ENCODE measurements at places on chromosomes 5 and 9. TPM values are rescaled to one million over a fixed set of nuclear protein-coding genes. Genes with fewer than 3 reads are reported as not detected.

GRCh38 chr5:59725392-59725767, 168.1 kb downstream of the PDE4D start:
- DNase-seq: no peak

DNA sequence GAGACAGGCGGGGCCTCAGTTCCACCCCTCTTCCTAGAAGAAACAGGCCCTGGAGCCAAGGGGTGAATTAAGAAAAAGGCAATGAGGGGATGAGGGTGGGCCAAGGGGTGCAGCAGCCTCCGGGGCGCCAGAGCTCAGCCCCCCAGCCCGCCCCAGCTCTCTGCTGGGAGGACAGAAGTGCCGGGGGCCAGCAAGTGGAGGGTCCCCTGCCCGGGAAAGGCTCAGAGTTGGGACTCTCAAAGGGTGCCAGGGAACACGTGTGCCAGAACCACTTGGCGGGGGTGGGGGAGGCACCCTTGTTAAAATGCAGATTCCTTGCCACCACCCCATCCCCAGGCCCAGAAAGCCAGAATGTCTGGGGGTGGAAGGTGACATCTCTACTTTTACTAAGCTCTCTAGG, 67.6 kb upstream of the BARHL1 start:
- DNase-seq: no peak

BTNL8 gene
- not detected for total RNA-seq

SEPTIN8 gene
- total RNA-seq: 35.3 TPM

DNA sequence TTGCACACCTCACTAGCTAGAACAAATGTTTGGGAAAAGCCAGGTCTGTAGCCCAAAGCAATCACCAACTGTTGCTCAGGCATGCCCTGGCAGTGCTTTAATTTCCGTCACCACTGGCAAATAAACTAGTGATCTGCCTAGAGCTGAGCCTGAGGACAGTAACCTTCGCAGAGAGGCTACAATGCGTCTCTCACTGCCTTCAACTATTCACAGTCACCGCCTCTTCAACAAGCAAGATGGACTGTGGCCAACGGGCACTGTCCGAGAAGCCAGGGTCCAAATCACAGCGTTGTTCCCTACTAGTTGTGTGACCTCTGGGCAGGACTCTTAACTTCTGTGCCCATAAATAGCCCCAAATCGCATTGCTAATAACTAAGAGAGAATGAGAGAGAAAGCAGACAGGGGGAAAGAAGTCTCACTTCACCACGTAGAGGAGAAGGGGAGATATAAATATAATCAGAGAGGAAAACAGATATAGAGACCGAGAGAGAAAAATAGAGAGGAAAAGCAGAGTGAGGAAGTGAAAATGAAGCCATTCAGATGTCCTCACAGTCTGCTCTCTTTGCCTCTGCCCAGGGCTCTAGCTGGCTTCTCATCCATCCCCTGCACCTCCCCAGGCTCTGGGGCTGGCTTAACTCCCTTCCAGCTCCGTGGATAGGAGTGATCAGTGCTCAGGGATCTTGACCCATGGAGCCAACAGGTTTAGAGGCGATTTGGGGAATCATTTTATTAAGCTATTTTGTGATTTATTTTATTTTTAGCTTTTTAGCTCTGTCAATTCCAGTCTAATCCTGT, 157.9 kb downstream of the ZDHHC21 start:
- no peak for DNase-seq

EGFLAM gene
- not detected for total RNA-seq

GRCh38 chr9:95017661-95018060, 291.2 kb downstream of the AOPEP start:
- no peak for DNase-seq

- no peak for DNase-seq
These were observed 376.6 kb downstream of the EFNA5 start for GRCh38 chr5:107294211-107294550.

GRCh38 chr9:111663301-111663823, 2.0 kb downstream of the GNG10 start:
- no peak for DNase-seq

- DNase-seq: no peak
These were observed 353.3 kb downstream of the YTHDC2 start for GRCh38 chr5:113866763-113867162.

GRCh38 chr5:143241892-143242291, 161.6 kb downstream of the NR3C1 start:
- no peak for DNase-seq

GRCh38 chr5:159826351-159827214, 89.7 kb upstream of the ADRA1B start:
- no peak for DNase-seq

DNA sequence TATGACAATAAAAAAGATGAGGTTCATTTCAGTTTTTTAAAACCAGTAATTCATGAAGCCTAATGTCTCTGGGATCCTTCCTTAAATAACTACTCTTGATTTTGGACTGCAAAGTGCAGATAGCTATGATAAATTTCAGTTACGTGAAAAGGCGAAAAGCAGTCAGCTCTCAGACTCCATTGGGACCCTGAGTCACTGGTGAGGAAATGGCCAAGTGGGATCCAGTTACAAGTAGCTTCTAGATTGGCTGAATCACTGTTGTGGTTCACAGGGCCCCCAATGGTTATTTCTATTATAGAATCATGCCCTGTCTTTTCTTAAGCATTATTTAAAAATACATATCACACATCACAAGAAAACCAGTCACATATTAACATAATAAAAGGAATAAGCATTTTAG, 31.1 kb upstream of the PPP3R2 start:
- no peak for DNase-seq

LHX3 gene
- total RNA-seq: not detected

- DNase-seq: no peak
These were observed 47.8 kb downstream of the PAM start for GRCh38 chr5:102802708-102803458.

DNA sequence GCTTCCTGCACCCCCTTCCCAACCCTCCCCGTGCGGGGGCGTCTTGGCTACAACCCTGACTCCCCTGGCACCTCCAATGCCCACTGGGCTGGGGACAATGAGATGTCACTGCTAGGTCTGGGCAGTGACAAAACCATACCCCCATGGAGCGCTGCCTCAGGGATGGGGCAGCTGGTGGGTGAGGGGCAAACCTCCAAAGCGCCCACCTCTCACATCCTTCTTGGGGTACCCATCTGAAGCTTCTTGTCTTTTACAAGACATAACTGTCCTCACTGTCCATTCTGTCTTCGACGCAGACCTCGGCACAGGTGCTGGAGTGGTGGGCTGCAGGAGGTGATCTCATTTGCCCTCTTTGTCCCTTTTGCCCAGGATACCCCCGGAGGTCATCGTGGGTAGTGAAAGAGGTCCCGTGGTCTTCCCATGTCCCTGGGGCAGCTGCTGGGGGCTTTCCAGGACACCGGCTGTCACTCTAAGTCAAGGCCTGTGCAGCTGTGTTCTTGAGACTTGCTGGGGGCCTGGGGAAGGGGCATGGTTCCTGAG, 27.8 kb upstream of the CSF1R start:
- peak; percentile 16 for DNase-seq

TEK gene
- not detected for total RNA-seq

GRCh38 chr9:95074632-95075031, 242.9 kb downstream of the FANCC start:
- DNase-seq: no peak

DNA sequence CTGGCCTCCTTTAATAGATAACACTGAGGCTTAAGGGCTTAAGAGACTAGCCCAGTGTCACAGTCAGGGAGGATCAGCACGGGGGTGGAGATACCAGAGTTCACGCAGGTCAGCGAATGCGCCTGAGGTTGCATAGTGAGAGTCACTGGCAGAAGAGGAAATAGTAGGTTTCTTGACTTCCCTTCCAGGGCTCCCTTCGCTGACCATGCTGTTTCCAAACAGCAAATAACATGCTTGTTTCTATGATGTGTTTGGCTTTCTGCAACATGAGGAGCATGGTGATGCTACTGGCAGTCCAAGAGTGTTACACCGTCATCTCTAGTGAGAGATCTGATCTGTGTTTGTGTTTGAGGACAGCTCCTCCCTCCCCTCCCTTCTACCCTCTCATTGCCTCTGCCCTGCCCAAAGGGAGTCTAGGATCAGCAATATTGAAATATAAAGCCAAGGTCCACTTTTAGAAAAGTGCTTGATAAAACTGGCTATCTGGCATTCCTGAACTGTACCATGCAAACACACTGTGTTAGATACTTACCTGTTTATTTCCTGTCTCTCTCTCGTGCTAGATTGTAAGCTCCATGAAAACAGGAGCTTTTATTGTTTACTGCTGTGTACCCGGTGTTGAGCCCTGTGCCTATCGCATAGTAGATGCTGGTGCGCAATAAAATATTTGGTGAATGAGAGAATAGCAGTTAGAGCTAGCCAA, 12.3 kb downstream of the TLE4 start:
- DNase-seq: peak; percentile 50

DNA sequence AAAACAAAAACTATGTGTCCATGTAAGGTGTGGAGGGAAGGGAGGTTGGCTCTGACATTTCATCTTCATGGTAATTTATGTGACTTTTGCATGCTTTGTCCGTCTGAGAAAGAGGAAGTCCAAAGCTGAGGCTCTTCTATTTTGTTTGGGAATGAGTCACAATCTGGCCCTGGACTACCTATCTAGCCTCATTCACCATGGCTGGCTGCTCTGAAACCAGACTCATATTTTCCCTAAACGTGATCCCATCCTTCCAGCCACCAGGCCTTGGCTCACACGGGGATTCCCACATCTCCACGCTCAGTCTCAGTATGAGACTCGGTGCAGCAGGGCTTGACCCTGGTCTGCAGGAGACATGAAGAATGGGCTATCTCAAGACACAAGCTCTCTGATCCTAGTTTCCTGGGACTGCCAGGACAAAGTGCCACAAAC, 672.8 kb downstream of the ACTL7B start:
- no peak for DNase-seq

GRCh38 chr9:68523367-68523936, 17.2 kb downstream of the TMEM252 start:
- DNase-seq: no peak

- DNase-seq: no peak
These were observed 2.3 kb downstream of the FANCC start for GRCh38 chr9:95315108-95315746.

- DNase-seq: peak; percentile 26
These were observed 5.9 kb upstream of the FRMD3 start for GRCh38 chr9:83544002-83544698.

SLC36A2 gene
- not detected for total RNA-seq

- no peak for DNase-seq
These were observed 123.4 kb downstream of the BASP1 start for GRCh38 chr5:17340819-17341218.

DNA sequence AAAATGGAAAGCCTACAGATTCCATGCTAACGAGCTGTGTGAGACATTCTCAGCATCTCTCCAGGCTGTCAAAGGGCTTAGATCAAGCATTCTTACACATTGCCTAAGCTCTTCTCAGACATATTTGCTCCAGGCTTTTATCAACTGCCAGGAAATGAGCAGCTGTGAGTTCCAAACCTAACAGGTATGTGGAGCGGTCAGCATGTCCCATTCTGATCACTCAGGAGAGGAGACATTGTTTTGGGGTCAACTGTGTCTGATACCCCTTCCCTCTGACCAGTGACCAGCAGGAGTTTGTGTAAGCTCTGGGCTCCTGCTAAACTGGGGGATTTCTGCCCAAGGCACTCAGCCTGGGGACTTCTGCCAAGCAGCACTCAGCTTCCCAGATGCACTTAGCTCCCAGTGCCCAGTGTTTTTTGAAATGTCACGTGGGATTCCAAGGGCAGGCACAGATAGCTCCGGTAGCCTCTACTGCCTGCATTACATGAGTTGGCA, 229.1 kb downstream of the SEC61B start:
- DNase-seq: no peak

DNA sequence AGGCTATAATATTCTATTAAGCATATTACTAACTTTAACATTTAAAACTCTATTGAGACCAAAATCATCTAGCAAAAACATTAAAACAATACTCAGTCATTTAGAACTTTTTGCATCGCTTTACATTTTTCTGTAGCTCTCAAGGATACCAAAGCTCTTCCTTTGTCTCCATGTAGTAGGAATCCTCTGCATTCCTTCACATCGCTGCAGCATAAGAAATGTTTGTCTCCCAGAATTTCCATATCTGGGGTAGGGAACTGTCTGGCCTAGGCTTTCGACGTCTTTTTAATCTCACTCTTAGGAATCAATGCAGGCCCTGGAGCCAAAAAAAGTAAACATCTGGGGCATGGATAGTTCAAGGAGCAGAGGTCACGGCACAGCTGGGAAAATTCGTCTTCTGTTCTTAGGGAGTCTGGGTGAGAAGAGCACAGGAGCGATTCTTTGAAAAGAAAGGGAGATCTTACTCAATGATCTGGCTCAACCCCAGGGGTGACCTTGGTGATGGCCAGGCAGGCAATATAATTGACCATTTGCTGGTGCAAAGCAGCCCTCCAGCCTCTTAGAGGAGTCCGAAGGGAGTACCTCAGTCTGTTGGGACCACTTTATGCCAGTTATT, 23.2 kb upstream of the RAI14 start:
- DNase-seq: no peak

FAM153A gene
- 10.4 TPM for total RNA-seq

DNA sequence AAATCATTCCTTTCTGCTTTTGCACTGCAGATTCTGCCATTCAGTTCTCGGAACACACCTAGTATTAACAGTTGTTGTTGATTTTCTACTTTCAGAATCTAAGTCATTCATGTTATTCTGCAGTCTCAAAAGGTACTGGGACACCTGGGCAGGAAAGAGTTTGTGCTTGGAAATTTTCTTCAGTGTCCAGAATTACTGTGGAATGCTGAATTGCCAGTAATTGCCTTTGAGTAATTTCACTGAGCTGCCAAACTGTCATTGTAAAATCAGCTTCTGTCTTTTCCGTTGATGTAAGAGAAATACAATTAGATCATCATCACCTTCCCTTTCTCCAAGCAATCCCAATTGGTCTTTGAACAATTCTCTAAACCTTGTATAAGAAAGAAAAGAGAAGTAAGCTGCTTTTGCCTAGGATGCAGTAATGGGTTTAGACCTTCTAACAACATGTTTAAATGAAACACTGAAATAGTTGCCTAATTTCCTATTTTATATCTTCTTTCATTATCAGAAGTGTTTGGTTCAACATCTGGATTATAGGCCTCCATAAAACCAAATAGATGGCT, 75.7 kb upstream of the TGFBR1 start:
- DNase-seq: no peak

DNA sequence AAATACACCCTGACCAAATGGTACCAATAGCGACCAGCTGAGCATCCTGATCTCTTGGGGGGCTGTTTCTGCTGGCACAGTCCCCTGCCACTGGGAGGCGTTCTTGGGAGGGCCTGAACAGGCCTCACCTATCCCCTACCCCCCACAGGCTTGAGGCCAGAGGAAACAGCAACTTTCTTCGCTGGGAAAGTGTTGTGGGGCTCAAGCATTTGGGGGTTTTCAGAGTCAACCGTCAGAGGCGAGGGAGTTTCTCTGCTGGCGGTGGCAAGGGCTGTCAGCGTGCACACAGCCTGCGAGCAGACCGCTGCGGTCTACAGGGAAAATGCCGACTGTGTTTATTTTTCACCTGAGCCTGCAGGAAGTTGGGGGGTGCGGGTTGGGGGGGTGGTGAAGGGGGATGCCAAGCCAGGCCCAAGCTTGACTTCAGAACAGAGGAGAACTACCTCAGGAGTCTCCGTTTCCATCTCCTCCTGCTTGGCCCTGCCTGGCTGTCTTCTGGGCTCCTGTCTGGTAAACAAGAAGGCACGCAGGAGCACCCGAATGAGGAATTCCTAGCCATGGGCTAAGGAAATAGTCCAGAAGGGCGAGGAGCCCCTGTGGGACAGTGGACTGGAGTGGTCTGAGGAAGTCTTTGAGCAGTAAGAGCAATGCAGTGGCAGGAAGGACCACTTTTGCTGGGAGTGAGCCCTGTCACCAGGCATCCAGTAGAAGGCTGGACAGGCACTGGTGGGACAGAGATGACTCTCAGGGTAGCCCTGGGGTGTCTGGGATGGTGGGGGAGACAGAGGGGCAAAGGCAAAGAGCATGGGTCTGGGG, 18.1 kb downstream of the TCF7 start:
- DNase-seq: peak; percentile 89

Measured in activated CD8-positive, alpha-beta T cell treated with anti-CD3 and anti-CD28 coated beads, Interleukin-2, amount 10 ng/mL, durations not matched to agents 7 days and 5 days (primary cell).